ENCODE measurements at places on chromosomes 1 and 21.

GRCh38 chr21:42694751-42695696, 41.6 kb downstream of the PDE9A start:
- DNase-seq: no peak

DNA sequence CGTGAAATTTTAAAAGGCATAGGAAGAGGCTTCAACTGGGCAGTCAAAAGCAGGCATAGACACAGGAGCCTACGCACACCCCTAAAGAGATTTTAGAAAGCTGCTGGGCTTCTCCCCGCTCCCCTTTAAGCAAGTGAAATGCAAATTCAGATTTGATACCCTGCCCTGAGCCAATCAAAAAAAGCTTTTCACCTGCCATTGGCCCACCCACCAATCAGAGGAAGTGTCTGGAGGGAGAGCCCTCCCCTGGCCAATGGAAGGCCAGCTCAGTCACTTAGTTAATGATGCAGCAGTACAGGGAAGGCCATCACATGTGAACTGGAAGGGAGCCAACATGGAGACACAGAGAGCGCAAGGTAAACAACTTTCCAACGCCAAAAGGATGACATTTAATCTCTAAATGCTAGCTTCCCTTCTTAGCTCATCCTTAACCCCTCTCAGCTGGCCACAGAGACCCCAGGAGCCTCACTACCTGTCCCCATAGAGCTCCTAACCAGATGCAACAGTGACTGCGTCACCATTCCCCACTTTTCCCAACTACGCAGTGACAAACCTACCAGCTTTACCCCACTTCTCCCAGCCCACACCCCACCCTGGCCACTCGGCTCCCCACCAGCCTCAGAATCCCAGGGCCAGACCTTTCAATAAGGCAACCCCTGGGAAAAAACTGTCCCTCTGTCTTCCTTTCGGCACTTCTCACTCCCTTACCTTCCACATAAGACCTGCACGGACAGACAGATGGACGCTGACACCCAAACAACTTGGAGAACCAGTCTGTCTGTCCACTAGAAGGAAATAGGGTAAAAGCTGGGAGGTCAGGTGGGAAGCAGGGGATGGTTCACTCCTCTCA, 71.0 kb downstream of the CD46 start:
- DNase-seq: peak; percentile 41

DNA sequence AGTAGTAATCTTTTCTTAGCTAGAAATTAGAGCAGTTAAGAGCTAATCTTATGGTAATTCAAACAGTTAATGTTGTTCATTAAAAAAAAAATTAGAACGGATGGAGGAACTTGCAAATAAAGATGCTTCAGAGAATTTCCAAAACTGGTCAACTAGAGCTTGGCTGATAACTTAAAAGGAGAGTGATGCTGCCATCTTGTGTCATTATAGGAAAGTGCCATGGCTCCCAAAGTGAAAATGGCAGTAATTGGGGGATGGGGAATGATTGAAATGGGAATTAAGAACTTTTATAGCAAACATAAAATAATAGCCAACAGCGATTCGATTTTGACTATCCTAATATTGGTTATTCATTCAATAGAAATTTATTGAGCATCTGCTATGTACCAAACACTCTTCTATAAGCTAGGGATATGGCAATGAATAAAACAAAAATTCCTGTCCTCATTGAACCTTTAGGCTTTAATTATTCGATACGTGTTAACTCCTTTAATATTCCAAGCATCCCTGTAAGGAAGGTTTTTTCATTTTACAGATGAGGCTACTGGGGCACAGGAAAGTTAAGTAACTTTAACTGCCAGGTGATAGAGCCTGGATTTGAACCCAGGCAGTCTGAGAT, 5.7 kb upstream of the PLPP3 start:
- no peak for DNase-seq

GRCh38 chr1:34896612-34897011, 32.8 kb downstream of the DLGAP3 start:
- no peak for DNase-seq

GRCh38 chr1:46516200-46516950, 26.7 kb downstream of the DMBX1 start:
- no peak for DNase-seq

GRCh38 chr1:86227026-86227425, 70.5 kb upstream of the COL24A1 start:
- DNase-seq: no peak

- no peak for DNase-seq
Observed at GRCh38 chr1:117632269-117633067, 26.6 kb downstream of the TENT5C start.

DNA sequence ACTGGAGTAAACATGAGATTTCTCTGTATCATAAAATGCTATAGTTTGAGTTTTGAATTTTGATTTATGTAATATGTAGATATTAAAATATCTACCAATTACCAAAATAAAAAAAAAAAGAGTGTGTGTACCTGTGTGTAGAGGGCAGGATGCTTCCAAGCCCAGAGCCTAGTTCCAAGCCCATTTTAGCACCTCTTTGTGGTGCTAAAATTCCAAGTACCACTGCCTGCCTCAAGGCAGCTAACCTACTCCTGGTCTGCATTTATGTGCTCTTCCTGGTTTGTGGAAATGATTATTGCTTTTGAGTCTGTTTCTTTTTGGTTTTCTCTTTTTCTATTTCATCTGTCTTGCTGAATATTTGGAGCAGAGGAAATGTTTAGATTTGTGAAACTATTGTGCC, 8.7 kb upstream of the POU2F1 start:
- DNase-seq: no peak

DNA sequence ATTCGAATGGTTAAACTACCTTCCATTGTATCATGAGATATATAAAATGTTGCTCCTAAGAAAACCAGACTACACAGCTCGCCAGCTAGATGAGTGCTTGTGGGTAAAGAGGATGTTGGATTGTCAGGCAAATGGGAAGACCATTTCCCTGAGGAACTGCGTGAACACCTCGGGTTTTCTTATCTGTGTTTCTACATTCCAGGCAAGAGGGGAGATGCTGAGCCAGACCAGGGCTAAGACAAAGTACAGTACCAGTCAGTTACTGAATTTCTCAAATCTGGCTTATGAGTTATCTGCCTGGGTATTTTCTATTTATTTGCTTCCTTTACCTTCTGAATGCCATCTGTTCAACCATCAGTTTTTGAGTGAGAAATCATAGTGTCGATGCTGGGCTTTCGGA, 170.8 kb downstream of the PLA2G4A start:
- DNase-seq: no peak

GRCh38 chr21:41932191-41932575, 21.6 kb downstream of the C2CD2 start:
- DNase-seq: no peak

DNA sequence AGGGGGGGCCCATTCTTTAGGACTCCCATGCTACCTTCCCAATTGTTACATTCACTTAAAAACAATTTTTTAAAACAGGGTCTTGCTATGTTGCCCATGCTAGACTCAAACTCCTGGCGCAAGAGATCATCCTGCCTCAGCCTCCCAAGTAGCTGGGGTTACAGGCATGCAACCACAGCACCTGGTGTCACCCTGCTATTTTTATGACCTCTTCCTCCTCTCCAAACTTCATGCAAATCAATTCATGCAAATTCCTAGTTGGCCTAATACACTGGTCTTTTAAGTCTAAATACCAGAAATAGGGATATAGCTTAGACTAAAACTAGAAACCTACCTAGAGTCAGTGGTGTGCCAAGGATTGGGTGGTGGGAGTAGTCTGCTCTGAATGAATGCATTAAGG, 30.1 kb downstream of the CDKN2C start:
- DNase-seq: no peak

DNA sequence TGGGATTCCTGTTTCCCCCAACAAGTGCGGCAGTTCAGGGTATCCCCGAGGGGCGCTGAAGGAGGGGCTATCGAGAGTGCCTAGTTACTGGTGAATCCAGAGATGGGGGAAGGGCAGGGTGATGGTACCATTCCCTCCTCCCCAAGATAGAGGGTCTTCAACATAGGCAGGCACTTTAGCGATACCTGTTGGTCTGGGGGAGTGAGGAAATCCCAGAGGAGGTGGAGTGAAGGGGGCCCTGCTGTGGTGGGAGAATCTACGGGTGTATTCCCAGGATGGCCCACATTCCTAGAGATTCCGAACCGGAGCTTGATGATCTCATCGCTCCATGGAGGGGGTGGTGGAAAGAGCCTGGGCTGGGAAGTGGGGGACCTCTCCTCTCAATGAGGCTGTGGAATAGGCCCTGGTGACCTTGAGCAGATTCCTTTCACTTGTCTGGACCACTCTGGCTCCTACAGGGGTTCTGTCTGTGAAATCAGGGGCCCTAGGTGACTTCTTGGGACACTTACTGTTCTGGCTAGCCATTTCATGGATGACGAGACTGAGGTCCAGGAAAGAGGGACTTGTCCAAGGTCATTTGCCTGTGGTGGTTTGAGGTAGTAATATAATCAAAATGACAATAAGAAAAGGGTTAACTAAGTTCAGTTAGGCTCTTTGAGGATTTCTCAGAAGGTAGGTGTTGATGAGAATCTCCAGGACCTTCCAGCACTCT, 52.7 kb upstream of the SYNC start:
- DNase-seq: no peak

DNA sequence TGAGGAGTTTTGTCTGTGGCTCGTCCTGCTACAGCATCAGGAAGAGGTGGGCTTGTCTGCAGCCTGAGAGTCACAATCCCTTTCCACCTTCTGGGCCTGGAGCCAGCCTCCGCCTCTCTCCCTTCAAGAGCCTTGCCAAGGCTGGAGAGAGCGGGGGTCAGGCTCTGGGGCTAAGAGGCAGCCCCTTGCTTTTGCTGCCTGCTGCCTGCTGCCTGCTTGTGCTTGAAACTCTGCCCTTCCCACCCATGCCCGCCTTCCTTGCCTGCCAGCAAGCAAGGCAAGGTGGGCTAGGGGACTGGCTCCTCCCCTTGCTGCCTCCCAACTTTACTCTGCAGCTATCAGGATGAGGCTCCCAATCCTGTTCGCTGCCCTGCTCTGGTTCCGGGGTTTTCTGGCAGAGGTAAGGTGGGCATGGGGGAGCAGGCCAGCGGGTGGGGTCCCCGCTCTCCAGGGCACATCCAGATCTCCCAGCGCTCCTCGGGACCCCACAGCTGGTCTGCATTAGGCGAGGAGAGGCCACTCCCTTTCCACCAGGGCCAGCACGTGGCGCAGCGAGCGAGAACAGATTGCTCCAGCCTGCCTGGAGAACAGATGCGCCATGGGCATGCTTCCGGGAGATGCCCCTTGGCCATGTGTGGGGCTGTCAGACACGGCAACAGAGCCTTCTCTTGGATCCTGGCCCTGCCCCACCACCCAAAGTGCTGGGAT, 7.5 kb upstream of the PTPN7 start:
- no peak for DNase-seq

DNA sequence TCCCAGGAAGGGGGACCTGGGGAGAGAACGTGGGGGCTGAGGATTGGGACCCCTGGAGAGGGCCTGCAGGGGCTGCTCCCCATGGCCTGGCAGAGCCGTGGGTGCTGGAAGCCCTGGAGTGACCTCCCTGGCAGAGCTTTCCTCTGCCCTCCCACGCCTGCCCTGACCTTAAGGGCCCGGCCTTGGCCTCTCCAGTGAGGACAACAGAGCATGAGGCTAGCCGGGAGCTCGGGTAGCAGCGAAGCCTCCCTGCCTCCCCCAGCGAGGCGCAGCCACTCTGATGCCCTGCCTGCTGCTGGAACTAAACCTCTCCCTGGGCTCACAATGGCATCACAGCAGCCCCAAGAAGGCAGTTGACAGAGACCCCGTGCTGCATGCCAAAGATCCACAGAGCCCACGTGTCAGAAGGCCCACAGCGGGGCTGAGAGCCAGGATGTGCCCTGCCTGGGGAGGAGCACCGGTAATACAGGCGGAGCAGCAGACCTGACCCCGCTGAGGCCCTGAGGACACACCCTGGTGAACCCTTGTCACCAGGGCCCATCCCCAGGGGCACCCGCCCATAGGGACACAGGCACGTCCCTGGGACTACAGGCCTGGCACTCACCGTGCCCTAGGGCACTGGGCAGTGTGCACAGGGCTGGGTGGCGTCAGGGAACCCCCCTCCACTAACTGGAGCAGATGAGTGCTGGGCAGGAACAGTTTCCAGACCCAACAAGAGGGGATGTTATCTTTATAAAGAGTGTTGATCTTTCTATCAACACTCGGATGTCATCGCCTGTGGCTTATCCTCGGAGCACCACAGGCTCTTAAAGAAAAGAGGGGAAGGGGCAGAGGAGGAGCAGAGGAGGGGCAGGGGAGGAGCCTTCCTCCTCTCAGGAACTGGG, 48.4 kb downstream of the ARHGEF16 start:
- no peak for DNase-seq

GRCh38 chr1:53250325-53250724, 12.0 kb upstream of the MAGOH start:
- no peak for DNase-seq

- DNase-seq: no peak
Observed at GRCh38 chr1:173473599-173474011, 3.5 kb upstream of the PRDX6 start.

- no peak for DNase-seq
Observed at GRCh38 chr1:27109103-27109822, 45.7 kb downstream of the SLC9A1 start.

DNA sequence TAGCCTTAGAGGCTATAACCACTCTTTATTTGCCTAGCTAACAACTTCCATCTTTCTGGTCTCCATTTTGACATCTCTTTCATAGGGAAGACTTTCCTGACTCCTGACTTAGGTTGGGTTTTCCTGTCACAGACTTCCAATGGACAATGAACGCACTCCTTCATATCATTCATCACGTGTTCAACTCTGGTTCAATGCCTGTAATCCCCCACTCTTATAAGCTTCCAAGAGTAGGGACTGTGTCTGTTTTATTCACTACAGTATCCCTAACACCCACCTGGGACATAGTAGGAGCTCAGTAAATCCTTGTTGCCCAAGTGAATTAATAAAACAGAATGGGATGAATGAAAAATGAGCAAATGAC, 4.6 kb downstream of the SLAMF1 start:
- DNase-seq: no peak

DNA sequence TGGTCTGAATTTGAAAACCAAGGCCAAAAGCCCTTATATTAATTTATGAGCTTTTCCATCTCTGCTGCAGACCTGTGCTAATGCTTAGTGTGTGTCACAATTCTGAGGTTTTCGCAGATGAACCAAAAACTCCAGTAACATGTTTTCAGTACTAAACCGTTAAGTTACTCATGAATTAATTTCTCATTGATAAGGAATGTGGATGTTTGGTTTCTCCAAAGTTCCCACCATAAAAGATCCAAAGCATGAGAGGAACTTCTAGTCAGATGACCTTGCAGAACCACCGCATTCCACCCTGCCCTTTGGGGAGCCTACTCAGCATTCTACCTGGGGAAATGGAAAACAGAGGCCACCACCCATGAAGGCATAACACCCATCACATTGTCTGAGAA, 7.5 kb upstream of the LEPR start:
- no peak for DNase-seq

DNA sequence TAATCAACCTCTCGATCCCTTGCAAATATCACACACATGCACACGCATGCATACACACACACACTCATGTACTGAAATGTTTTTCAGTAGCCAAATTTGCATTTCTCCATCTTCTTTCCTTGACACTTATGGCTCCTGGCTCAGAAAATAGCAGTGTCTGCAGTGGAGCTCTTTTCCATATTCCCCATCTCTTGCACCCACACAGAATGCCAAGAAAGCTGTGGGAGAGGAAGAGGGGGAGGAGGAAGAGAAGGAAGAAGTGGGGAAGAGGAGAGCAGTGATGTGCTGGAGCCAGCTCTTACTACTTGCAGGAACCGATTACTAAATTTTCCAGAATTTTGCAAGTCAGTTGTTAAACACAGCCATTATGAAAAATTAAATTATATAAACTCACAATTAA, 9.9 kb downstream of the OPTC start:
- DNase-seq: no peak

GRCh38 chr1:204763773-204764427, 78.4 kb upstream of the LRRN2 start:
- DNase-seq: peak; percentile 45
